Epithelial cell of alveolus of lung (primary cell): ENCODE measurements at places on chromosomes 13 and 19. TPM values are rescaled to one million over a fixed set of nuclear protein-coding genes. Genes with fewer than 3 reads are reported as not detected.

Gene ATP4B
- total RNA-seq = not detected in 2 replicates

Gene SULT2A1
- not detected in 2 replicates for total RNA-seq

Gene NRTN
- total RNA-seq = 1.6 TPM in 1 of 2 replicates, not detected in the other

Gene ZNF665
- 0.65 and 3.8 TPM in 2 replicates for total RNA-seq

Gene C19orf67
- total RNA-seq = not detected in 2 replicates

Gene CATSPERD
- not detected in 2 replicates for total RNA-seq

Gene ADGRE3
- total RNA-seq = not detected in 2 replicates

Gene PEAK3
- total RNA-seq = 0.13 TPM in 1 of 2 replicates, not detected in the other

Gene IL4I1
- total RNA-seq = 1.3 TPM in 1 of 2 replicates, not detected in the other

Gene CGB2
- total RNA-seq = not detected in 2 replicates

Gene PRR20A
- not detected in 2 replicates for total RNA-seq

Gene ZNF730
- 1.8 and 2.2 TPM in 2 replicates for total RNA-seq

Gene DPF1
- 3.9 and 4.1 TPM in 2 replicates for total RNA-seq

Gene C1QTNF9B
- total RNA-seq = 0.26 TPM in 1 of 2 replicates, not detected in the other

Gene ANGPTL8
- not detected in 2 replicates for total RNA-seq

Gene ZIC5
- not detected in 2 replicates for total RNA-seq

Gene GAPDHS
- not detected in 2 replicates for total RNA-seq

Gene IGFL4
- not detected in 2 replicates for total RNA-seq

Gene EPSTI1
- total RNA-seq = 2.3 and 11.4 TPM in 2 replicates
